ENCODE measurements at places on chromosomes 7 and 10.

DNA sequence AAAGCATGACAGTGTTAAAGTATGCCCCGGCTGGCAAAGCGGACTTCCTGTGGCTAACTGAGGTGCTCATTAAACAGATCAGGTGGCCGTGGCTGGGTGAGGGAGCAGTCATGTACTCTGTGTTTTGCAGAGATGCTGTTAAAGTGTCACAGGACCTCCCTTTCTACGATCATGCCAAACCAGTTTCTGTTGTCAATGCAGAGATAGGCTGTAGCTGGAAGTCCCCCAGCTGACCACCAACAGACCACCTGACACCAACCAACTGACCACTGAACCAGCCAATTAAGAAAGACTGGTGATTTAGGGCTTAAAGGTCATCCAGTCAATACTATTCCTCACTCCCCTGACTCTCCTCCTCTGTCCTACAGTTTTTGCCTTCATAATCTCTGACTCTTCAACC, 431.1 kb upstream of the LRGUK start:
- no peak for DNase-seq

DNA sequence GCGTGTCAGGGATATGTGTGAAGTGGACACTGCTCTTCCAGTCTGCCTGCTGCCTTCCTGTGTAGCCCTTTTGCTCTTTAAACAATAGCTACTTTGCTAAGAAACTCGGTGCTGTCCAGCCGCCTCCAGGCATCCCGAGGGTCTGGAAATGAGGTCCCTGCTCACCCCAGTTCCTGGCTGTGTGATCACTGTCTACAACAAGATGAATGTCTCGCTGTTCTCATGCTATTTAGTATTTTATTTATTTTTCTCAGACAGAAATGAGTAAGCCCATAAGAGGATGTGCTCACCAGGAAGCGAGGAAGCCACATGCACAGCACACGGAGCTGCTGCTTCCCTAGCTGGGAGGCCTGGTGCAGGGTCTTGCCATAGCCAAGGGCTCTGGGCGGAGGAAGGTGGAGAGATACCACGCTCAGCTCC, 167.0 kb upstream of the PITRM1 start:
- no peak for DNase-seq

GRCh38 chr7:114660126-114660486, 245.5 kb downstream of the FOXP2 start:
- no peak for DNase-seq

DNA sequence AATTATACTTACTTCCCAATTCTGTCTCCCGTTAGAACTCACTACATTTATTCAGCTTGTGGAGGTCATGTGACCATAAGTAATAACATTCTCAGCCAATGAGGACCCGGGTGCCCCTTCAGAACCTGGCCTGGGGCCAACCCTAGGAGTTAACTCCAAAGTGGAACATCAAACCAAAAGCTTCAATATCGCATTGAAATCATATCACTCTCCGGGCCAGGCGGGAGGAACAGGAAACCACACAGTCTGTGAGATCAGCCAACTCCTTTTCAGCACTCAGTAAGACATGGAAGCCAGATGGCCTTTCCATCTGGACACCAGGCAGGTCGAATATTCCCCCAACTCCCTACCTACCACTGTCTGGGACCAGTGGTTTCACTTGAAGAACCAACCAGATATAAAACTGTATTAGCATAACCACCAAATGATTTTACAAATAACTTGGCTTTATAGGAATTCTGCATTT, 5.5 kb downstream of the CREB3L2 start:
- no peak for DNase-seq

GRCh38 chr10:65032867-65033769, 1511.9 kb downstream of the REEP3 start:
- no peak for DNase-seq

DNA sequence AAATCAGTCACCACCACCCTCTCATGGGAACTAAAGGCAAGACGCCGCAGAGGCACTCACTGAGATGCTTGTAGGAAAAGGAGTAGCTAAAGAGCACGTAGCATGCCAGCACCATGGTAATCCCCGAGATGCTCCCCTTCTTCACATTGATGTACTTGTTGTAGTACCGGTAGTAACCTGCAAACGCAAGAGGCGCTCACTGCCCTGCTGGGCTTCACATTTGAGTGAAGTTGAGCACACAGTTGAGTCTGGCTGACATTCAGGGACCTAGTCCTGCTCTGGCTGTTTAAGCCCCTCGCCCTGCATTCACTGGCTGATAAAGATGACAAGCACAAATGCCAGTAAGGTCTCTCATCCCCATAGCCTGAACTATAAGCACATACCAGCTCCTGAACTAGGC, 6.9 kb downstream of the ATP5MF start:
- DNase-seq = no peak

DNA sequence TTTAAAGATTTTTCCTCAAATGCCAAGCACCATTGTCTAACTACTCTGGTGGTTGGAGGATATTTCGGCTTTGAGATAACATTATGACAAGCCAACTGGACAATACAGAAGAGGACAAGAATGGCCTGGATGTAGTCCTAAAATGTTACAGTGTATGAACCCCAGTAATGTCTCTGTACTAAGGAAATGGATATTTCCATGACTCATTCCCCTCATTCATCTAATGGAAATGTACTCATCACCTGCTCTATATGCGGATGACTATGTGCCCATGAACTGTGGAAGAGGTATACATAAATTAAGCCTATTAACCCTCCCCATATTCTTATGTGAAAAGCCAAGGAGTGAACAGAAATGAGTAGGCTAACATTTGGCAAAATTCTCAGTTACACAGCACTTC, 207.9 kb downstream of the CACNA2D1 start:
- DNase-seq = no peak

DNA sequence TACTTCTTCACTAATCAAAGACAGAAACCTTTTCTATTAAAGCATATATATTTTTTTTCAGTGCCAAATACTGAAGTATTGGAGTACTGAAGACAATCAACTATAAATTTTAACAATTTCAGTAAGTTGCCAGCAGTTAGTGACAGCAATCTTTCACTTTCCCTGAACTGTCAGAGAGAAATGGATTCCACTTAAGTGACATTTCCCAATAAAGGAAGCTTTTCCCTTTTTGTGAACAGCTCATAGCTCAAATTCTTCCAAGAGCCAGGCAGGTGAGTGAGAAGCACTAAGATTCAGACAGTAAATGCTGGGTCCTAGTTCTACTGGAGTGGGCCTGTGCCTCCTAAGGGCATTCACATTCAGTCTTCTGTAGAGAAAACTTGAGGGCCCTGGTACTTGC, 142.0 kb downstream of the SRPK2 start:
- no peak for DNase-seq

DNA sequence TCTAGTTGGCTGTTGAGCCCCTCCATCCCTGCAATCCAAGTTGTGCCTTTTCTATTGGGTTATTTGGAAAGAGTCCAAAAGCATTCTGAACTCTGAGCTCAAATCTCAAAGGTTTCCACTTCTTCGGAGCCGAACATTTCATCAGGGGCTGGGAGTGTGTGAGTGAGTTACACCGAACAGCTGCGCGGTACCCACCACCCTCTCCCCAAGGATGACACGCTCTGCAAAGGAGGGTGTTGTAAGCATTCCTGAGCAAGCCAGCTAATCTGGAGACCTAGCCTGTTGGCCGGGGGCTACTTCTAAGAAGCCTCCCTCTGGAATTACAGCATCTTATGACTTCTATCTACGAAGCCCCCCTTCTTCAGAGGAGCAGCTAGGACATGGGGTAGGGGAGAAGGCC, 270.5 kb downstream of the CREB5 start:
- no peak for DNase-seq

DNA sequence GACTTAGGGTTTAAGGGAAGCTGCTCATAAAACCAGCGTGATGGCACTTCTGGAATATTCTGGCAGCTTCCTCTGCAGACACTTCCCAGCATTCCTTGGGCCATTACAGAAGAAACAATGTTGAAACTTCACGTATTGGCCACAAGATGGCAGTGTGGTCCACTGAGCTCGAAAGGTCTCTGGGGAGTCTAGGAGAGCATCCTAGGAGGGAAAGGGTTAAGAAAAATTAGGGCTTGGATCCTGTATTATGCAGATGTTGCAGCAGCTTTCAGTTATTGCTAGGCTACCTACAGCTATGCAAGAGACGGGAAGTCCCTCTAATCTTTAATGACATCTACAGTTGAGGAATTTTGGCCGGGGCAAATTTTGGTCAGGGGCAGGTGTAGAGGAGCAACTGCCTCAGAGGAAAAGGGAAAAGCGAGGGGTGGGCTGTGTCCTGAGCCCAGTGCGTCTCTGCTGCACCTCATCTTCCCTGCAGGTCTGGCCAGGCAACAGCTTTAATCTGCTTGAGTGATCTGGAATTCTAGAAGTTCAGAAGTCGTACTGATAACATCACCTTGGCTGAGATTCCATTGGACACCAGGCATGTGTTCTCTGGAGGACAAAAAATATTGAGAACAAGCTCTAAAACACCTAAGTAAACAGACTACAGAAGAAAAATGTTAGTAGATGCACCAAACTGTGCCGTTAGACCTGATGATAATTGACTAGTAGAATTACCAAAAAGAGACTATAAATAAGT, 220.8 kb upstream of the PRSS58 start:
- DNase-seq = no peak

GRCh38 chr10:63866747-63867140, 345.5 kb downstream of the REEP3 start:
- no peak for DNase-seq
